NCI-H187 (cell line): ENCODE measurements at places on chromosomes 7 and 10.

- peak; percentile 77 for DNase-seq
Observed at GRCh38 chr7:97005183-97006054, at the start of gene DLX6. DLX6 (plus strand) TSS chr7:97005553; CDS start chr7:97005978, 425 bp downstream.

GRCh38 chr10:100403734-100404133 is 56.7 kb downstream of the SCD start:
- no peak for DNase-seq

DNA sequence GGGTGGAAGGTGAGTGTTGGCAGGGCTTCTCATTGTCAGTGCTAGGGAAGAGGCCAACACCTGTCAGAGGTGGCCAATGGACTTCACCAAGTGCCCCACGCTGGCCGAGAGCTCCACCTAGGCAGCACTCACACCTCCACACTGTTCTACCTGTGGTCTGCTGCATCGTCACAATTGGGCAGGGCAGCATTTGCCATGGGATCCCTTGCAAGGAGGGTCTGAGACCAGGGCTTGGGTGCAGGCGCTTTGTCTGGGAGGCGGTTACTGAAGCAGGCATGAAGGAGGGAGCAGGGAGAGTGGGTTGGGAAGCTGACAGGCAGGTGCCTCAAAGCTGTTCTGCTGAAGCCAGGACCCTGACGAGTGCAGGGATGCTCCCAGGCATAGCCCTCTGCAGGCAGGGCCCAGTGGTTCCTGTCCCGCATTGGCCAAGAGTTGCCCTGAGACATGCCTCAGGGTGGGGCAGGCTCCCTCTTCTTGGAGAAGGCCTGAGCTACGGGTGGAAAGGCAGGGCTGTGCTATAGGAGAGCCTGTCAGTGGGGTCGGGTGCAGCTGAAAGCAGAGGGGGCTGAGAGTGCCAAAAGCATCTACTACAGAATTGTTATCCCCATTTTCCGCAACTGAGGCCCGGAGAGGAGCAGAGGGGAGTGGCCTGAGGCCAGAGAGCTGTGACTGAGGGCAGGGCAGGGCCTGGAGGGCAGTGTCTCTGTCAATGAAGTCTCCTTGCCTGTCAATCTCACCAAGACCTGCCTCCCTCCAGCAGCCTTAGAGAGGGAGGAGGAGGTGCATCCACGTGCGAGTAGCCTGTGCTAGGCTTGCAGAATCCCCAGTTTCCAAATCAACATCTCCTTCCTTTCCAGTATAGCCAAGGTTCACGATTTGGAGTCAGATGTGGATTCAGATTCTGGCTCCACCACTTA is 4.0 kb downstream of the RBP3 start:
- DNase-seq, result no peak

DNA sequence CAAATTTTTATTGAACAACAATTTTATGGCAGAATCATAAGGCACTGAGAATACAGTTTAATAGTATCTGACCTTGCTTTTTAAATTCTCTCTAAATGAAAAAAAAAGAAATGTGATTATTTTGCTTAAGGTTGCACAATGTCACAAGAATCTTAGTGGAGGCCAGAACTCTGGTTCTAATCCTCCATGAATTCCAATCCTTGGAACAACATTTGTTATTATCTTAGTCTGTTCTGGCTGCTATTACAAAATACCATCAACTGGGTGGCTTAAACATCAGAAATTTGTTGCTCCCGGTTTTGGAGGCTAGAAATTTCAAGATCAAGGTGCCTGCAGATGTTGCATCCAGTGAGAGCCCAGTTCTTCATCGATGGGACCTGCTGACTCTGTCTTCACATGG is 158.2 kb upstream of the POM121L12 start:
- no peak for DNase-seq

DNA sequence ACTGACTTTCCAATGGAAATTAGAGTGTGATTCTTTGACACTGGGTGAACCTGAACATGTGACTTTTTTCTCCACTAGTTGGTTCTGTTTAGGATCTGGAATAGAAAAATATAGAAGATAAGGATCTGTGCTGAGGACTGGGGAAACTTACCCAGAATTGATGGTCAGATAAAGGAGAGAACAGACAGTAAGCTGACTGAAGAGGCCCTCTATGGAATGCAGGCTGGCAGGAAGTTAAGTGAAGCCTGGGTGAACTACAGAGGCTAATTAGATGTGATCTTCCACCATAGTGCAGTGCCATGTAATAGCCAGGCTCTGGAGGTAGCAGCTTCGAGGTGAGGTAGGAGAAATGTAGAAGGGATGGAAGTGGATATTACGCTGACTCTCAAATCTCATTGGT is 455.3 kb downstream of the PLXDC2 start:
- no peak for DNase-seq

DNA sequence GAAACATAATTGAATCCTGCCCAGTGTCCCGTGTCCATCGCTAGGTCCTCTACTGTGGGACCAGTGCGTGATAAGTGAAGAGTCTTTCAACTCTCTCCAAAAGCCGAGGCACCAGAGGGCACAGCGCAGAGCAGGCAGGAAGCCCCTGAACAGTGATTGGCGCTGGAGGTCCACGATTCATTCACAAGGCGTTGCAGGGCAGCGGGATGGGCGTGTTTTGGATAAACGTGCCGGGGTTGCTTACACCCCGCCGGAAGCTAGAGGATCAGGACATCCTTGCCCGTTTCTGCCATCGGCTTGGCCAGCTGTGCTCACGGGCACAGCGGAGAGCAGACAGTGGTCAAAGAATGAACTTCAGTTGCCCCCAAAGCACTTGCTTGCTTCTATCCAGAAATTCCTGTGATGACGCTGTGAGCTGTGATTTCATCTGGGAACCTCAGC is 86.0 kb upstream of the PFKP start:
- no peak for DNase-seq

- no peak for DNase-seq
Observed at GRCh38 chr7:98617960-98618418, 904 bp downstream of the NPTX2 start.

DNA sequence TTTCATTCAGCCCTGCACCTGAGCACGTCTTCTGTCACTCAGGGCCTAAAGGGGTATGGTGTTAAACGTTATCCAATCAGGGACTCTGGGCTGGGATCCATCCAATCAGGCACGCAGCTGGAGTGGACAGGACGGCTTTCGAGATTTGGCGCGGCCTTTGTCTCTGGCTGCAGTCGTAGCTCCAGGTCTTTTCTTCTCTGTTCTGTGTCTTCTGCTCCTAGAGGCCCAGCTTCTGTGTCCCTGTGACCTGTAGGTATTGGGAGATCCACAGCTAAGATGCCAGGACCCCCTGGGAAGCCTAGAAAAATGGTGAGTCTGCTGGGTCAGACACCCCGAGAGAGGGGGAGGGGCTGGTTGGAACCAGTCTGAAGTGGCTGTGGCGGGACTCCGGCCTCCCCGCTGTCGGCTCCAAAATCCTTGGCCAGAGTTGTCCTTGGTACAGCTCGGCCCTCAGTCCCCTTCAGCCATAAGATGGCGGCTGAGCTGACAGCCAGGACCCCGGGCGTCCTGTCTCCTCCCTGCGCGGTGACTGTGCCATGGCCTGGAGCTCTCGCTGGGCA is 11.7 kb upstream of the ZNF680 start:
- no peak for DNase-seq

DNA sequence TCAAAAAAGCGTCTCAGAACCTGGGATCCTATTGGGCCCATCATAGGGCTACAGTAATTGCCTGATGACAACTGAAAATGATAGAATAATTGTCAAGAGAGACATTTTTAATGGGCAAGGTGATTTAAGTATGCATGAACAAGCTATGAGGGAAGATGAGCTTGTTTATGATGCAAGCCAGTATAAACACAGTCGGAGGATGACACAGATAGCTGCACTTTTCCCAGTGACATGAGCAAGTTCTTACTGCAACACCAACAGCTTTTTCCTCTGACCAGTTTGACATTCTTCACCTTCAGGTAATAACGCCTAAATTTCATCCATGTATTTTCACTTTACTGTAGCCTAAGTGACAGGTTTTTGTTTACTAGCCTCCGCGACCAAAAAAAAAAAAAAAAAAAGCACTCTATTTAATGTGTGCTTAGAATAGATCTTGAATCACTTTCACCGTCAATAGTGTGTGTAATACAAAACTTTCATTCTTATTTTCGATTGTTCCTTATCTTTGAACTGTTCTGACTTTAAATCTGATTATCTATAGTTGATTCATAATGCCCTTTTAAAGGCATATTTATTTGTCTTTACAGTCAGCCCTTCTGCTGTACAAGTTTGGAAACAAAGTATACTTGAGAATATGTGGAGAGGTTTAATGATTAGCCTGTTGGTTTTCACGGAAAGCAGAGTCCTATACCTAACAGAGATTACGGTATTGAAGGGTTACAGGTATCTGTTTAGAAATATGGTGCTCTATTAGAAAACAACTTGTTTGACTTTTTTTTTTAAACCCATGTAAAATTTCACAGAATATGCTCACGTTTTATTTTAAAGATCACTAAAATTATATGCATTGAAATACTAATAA is 1.7 kb downstream of the FOXP2 start:
- DNase-seq, result peak; percentile 83

DNA sequence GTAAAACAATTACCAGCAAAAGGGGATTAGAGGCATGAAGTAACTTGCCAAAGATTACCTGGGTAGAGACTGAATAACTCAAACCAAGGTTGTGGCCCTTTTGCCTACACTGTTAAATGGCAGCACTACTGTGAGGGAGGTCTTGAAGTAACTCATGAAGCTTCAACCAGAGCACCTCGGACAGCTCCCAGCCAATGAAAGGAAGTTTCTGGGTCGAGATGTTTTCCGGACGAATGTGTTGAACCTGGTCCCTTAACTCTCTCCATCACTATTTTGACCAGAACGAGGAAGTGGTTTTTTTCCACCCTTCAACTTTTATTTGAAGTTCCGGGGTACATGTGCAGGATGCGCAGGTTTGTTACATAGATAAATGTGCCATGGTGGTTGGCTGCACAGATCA is 133.6 kb upstream of the PRKCQ start:
- DNase-seq, result no peak

GRCh38 chr7:139393621-139394211 is 34.0 kb downstream of the LUC7L2 start:
- DNase-seq, result no peak

- DNase-seq, result no peak
Observed at GRCh38 chr7:113487925-113488731, 369.8 kb upstream of the SMIM30 start.

GRCh38 chr7:130529417-130529816 is 37.5 kb downstream of the MEST start:
- no peak for DNase-seq

DNA sequence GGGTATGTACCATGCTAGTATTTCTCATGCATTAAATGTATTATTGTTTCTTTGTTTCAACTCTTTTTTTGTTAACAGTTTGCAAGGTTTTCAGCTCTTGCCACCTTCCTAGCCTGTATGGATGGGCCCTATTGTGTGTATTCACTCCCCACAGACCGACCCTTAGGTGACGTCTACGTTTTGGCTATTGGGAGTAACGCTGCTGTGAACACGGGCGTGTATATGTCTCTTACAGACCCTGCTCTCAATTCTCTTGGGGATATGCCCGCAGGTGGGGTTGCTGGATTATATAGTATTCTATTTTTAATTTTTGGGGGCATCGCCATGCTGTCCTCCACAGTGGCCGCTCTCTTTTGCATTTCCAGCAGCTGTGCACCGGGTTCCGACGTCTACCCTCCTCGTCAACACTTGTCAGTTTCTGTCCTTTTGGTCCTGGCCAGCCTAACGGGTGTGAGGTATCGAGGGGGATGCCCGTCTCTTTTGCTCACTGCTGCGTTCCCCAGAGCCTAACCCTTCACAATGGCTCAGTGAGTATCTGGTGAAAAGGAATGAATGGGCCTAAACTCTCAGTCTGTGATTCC is 64.1 kb upstream of the GNA12 start:
- DNase-seq, result no peak

- no peak for DNase-seq
Observed at GRCh38 chr10:87916515-87916914, 53.1 kb downstream of the PTEN start.

DNA sequence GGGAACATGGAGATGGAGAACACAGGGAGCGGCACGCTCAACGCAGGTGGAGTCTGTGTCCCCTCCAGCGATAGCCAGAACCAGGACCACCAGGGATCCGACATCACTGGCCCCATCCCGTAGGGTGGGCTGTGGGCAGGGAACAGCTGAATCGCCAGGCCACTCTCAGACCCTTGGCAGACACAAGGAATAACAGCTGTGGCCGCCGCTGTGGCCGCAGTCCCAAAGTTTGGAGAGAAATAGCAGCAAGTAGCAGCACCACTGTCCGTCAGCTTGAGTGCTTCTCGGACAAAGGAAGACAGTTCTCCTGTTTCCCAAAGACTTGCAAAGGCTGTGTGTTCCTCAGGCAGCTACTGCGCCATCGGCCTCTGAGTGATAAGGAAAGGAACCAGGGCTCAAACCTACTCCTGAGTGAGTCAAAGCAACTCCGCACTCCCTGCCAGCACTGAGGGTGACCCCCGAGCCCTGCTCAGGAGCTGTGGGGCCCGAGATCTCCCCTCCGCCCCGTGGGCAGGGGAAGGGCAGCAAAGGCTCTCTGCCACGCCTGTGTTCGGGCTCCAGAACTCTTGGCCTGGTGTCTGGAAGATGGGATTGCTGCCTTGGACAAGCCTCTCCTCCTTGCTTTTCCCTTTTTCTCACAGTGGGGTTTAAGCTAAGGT is 82.3 kb upstream of the FAM20C start:
- no peak for DNase-seq

GRCh38 chr10:19946791-19947190 is 130.6 kb downstream of the PLXDC2 start:
- no peak for DNase-seq

DNA sequence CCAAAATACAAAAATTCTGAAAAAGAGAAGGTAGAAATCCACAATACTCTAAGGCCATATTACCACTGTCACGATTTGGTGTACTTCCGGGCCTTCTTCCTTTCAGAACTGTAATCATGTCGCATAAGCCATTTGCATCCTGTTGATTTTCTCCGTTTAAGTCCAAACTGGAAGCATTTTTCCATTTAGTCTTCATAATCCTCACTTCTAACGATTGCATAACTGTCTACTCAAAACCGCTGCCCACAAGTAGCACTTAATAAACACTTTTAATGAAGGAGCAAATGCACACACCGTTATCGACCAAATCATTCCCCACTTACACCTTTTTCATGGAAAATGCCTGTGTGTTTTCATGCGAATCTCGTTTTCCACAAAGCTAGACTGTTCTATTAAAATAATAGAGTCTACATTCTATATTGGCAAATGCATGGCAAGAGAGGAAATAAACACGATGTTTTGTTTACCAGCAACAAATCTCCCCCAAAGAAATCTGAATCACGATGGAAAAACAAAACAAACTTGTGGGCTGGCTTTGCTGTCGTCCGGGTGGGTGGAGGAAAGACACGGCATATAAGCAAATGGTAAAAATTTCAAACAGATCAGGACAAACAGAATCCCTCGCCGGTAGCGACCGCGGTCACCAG is 1.0 kb downstream of the ATE1 start:
- no peak for DNase-seq
